ENCODE measurements at places on chromosomes 2 and 18.

- no peak for DNase-seq
These were observed 198.2 kb downstream of the AGAP1 start for GRCh38 chr2:235692076-235692475.

- no peak for DNase-seq
These were observed 1.8 kb downstream of the AFF3 start for GRCh38 chr2:100140582-100140981.

- peak; percentile 83 for DNase-seq
These were observed 599.1 kb downstream of the NYAP2 start for GRCh38 chr2:225998653-225999052.

DNA sequence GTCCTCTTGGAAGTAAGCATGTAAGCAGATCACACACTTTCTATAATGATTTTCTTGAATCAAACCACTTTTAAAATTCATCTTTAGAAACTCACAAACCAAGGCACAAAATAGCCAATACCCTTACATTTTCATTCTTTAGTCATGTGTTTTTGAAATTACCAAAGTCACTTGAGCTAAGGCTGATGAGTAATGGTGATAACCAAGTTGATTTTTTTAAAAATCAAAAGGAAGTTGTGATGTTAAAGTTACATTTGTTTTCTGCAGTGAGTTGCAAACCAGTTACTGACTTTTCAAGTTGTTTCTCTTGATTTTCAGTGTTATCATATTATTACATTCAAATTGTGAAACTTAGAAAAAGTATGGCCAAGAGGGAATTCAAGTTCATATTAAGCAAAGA, 21.5 kb upstream of the IL18RAP start:
- DNase-seq: no peak

DNA sequence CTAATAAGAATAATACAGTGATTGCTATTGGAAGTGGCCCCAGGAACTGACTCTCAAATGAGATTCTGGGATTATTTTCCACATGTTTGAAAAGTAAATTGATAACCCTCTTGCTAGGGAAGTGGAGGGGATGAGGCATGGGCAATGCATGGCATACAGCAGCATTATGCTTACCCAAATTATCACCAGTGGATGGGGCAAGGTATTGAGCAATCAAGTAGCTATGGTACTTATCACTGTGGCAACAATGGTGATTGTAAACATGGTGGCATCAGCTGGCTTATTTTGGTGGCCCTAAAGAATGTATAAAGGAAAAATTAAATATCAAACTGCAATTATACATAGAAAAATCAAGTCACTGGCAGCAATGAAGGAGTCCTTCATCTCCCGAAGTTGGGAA, 155.1 kb downstream of the FIGN start:
- no peak for DNase-seq

DNA sequence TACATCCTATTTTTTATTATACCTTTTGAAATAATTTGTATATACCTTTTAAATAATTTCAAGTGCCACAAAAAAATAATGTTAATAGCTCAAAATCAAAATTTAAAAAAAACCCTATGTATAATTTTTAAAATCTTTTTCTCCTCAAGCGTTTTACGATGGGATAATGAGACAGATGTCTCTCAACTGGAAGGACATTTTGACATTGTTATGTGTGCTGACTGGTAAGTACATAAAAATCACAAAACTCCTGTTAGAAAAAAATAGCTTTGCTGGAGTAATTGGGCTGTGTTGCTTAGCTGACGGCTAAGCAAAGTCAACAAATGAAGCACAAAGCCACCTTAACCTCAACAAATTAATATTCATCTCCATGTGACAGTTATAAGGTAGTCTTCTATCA, 198.0 kb upstream of the SIX3 start:
- DNase-seq: no peak

GRCh38 chr2:7748717-7749415, 831.7 kb downstream of the RNF144A start:
- peak; percentile 22 for DNase-seq

GRCh38 chr2:176852667-176853066, 359.9 kb upstream of the HNRNPA3 start:
- DNase-seq: no peak

DNA sequence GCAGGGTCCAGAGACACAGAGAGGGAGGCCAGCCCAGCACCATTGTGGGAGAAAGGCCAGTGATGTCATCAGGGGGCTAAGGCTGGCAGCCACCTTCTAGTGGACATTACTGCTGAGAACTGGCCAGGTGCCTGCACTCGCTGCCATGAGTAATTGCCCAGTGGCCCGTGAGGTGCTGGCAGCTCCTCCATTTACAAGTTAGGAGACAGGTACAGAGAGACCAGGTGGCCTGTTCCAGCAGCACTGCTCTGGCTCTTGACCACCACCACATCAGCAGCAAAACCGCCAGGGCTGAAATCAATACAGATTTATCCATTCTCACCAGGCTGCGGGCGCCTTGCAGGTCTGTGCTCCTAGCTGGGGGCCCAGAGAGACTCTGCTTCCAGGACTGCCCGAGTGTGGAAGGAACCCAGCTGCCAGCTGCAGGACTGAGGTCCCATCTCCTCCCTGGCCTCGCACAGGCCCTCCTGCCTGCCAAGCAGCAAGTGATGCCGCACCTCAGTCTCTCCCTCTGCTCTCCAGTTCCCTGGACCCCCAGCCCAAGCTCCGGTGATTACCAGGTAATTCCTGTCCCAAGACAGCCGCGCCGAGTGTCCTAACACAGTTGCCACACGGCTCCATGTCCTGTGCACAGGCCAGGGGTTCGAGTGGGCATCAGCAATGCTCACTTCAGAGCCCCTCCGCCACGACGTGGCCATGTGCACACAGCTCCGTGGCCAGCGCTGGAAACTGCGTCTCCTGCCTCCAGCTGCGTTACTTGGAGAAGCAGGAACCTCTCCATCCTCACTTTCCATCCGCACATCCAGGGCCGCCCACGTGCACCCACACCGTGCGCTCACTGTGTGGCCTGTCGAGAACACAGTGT, 101.0 kb upstream of the CTDP1 start:
- DNase-seq: no peak

DNA sequence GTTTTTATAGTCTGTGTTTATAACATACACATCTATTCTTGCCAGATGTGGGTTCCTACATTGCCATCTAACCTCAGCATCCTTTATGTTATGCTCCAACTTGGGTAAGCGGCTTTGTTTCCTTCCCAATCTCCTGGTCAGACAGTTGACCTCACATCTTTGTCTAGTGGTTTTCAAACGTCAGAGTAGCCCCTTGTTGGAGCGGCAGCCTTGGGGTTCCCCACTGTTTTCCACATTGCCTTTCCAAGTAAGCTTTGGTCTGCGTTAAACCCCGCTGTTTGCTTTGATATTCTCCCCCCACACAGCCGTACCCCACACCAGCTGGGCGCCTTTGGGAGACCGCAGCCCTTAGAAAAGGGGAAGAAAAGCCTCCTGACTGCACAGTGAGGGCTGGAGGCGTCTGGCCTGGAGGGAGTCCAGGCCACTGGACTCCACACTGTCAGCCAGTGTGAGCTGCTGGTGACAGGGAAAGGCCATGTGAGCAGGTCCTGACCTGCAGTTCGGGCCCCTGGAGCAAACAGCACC, 83.3 kb downstream of the MALT1 start:
- no peak for DNase-seq

- DNase-seq: peak; percentile 53
These were observed 478 bp downstream of the CLHC1 start for GRCh38 chr2:55231546-55232083.

DNA sequence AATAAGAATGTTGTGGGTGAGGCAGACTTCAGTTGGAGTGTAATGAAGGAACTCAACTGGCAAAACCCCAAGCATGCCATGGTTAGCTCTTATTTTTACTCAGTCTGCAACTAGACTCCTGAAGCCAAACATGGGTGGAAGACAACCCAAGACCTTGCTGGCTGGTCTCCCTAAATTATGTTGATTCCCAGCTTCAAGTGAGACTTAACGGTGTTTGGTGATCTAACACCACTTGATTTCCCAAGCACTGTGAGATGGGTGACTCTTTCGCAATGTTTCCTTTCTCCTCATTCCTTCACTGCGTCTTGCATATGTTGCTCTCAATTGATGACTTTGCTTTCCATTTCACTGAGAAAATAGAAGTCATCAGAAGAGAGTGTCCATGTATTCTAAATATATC, 693.1 kb downstream of the DCC start:
- DNase-seq: peak; percentile 2

DNA sequence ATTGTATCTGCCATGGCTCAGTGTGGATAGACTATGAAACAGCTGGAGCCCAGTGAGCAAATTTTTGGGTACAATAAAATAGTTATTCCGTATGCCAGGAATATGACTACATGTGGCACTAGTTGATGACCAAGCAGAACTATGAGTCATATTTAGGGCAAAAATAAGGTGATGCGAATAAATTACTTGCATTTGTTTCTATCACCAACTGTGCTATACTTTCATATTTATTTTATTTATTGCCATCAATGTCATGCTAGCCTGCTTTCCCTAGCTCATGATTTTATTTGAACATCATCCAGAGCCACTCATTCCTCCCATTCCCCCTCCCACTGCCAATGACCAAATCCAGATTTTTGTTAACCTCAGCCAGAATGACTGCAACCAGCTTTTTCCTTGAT, 13.3 kb upstream of the FAP start:
- peak; percentile 32 for DNase-seq

- no peak for DNase-seq
These were observed 23.1 kb upstream of the IAH1 start for GRCh38 chr2:9451231-9451630.

GRCh38 chr2:19150726-19151125, 207.7 kb downstream of the OSR1 start:
- DNase-seq: no peak

- no peak for DNase-seq
These were observed 12.1 kb downstream of the ADAM17 start for GRCh38 chr2:9543557-9543956.

DNA sequence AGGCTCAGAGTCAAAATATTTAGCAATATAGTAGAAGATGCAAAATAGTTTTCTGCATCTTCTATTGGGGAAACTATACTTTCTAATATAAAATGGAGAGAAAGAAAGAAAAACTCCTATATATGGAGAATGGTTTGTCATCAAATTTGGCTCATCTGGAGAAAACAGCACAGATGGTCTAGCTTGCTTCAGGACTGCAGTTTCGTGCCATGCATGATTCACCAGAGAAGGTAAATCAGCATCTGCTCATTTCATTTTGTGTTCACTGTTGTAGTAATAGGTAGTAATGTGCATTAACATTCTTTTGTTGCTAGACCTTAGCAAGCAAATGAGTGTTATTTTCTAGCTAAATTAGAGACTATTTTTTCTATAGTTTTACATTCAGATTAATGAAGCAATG, 179.0 kb downstream of the ASXL3 start:
- DNase-seq: no peak

DNA sequence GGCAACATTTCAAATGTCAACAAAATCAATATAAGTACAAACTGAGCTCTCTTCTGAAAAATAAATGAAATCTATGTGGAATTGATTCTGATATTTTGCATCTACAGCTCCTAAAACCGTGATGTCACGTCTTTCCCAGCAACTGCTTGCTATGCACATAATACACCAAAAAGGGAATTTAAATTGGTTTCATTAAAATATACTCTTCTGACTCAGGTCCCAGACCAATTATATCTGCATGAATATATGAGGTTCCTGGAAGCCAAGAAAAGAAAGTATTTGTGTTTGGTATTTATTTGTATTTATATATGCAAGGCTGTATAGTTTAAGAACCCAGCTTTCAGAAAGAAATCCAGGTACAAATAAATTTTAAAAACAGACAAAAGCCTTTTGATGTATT, 1282.5 kb downstream of the SUCLG1 start:
- no peak for DNase-seq

DNA sequence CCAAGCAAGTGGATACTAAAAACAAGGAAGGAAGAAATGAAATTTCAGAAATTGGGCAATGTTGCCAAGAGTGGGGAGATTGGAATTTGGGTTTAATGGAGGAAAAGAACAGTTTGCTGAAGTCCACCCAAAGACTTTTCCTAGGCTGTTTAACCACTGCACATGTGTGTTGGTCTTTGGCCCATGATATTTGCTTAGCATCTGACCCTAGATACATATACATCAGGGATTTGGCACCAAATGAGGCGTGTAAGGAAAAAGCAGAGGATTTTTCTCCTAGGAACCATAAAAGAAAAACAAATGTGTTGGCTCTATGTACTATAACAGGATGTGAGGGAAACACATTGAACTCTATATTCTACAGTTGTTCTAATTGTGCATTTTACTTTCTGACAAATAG, 80.7 kb upstream of the CD28 start:
- DNase-seq: no peak
